NCI-H446 treated with DMSO at 0.1 percent for 48 hours (cell line): ENCODE measurements at places on chromosomes 7 and 10.

- peak; percentile 74 for DNase-seq
These were observed 29.7 kb downstream of the STN1 start for GRCh38 chr10:103888113-103888841.

DNA sequence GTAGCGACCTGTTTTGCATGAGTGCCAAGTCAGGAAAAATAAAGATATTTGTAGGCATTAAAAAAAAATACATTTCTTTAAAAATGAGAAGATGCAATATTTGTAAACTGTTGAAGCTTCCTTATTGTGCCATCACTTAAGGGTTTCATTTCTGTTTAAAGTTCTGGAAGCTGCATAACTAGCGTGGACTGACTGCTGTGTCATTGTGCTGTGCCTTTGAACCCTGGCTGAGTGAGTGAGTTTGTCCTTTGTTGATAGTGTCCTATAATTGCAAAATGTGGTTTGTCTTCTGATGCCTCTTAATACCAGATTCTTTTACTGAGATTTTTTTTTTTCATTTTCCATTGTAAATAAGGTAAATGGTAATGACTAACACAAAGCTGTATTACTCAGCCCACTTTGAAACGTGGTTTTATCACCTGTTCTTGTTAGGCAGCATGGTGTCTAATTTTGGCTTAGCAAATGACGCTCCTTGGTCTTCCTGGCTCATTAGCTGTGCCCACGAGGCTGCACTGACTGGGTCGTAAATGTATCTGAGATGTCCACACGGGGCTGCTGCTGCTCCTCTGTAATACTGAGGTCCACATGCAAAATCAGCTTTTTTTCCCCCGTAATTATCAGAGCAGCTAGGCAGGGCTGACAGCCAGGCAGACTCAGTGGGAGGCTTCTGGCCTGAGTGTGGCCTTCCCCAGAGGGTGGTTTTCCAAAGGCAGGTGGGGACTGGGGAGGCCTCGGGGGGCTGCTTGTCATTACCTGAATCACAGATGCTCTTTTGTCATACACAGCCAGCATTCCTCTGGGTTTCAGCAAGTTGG lies 14.8 kb downstream of the ZSCAN25 start:
- no peak for DNase-seq

DNA sequence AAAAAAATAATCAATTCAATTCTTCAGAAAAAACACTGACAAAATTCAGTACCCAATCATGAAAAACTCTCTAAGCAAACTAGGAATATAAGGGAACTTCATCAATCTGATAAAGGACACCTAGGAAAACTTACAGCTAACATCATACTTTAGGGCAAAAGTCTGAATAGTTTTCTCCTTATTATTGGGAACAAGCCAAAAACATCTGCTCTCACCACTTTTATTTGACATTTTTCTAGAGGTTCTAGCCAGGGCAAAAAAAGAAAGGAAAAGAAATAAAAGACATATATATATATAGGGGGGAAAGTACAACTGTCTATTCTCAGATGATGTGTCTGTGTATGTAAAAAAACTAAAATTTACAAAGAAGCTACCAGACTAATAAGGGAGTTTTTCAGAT lies 19.0 kb downstream of the CDK6 start:
- no peak for DNase-seq

DNA sequence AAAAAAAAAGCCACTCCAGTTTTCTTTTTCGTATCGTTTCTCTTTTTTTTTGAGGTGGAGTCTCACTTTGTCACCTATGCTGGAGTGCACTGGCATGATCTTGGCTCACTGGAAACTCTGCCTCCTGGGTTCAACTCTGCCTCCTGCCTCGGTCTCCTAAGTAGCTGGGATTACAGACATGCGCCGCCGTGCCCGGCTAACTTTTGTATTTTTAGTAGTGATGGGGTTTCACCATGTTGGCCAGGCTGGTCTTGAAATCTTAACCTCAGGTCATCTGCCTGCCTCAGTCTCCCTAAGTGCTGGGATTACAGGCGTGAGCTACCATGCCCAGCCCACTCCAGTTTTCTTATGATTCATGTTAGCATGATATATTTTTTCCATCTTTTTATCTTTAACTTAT lies 92.7 kb downstream of the ANKRD61 start:
- no peak for DNase-seq

DNA sequence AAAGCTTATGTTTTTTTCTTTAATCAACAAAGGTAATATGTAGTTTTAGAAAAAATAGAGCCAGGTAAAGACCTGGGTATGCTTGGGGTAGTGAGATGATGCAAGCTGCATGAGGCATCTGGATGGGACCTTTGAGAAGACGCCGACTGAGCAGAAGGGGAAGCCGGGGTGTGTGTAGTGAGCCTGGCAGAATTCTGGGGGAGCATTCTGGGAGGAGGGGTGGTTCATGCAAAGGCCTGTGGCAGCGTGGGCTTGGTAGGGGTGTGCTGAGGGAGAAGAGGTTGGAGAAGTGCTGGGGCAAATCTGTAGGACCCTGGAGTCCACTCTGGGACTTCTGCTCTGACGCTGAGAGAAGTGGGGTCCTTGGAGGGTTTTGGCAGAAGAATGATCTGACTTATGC lies 33.9 kb upstream of the SHH start:
- no peak for DNase-seq

DNA sequence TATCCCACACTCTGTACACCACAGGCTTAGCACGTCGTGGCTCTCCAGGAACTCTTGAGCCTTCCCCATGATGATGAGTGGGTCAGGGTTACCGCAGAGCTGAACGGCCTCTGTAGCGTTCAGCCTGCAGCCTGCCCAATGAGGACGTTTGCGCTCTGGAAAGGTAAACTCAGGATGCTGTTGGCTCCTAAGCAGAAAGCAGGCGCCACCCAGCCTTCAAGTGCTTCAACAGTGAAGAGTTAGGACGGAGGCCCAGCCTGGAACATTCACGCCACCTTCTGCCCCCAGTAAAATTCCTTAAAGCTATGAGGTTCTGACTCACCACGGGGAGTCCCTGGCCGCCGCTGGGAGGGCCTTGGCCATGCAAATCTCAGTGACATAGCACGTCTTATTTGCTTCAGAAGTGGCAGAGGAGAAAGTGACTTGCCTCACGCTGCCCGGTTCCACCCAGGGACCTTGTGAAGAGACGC lies 161.5 kb upstream of the SH2B2 start:
- DNase-seq = no peak

- DNase-seq = no peak
These were observed 33.9 kb downstream of the ARL4A start for GRCh38 chr7:12721286-12721830.

GRCh38 chr7:8261711-8262695 lies at the start of gene ICA1:
TSS of gene ICA1 (minus strand) at chr7:8262167. CDS start at chr7:8235926, 26,241 bp downstream.
- no peak for DNase-seq

DNA sequence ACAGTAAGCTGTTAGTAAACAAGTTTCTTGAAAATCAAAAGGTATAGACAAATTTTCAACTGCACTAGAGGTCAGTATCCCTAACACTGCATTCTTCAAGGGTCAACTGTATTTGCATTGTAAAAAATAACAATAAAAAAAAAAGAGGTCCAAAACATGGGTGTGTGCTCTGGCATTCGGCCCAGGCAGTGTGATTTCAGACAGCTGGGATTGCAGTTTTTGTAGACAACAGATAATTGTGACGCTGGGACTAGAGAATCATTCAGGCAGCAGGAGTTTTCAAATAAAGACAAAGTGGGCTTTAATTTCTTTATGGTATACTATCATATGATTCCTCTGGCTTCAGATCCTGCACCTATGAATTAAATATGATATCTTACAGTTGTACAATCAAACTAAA lies 543.2 kb upstream of the SEMA3D start:
- peak; percentile 19 for DNase-seq

DNA sequence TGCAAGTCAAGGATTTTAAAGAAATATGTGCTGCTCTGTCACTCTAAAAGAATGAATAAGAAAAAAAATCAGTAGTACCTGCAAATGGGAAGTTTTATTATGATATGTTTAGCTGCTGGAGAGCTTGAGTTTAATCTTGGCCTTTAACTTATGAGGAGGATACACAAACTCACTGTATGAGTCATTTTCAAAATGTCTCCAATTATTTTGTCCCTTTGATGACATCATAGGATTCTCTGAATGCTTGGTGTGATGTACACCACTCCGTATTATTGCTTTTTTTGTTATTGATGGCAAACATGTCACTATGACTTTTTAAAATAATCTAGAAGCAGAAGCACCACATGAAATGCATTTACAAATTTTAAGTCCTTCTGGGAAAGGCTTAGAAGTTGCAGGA lies 125.8 kb downstream of the RALA start:
- DNase-seq = no peak

GRCh38 chr7:68576366-68576765 lies 1021.9 kb upstream of the AUTS2 start:
- DNase-seq = no peak

- DNase-seq = no peak
These were observed 112.0 kb upstream of the PRSS1 start for GRCh38 chr7:142637240-142637639.
